ENCODE measurements at places on chromosomes 3 and 15.

- DNase-seq: no peak
Observed at GRCh38 chr3:155254445-155254844, 39.0 kb downstream of the STRIT1 start.

DNA sequence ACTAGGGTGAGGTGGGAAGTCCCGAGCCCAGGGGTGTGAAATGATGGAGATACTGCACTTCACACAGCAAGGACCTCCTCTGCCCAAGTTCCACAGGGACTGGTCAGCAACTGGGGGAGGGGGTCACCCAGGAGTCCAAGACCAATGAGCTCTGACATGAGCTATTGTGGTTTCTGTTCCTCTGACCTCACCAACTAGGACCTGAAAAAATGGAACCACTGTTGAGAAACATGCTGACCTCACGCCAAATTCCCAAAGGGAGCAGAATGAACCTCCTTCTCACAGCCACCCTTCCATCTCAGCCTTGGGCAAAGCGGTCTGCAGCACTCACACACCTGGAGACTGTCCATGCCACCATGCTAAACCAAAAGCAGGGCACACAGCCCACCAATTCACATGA is 69.3 kb downstream of the LRIG1 start:
- peak; percentile 86 for DNase-seq

GRCh38 chr15:49669288-49669687 is 48.4 kb downstream of the DTWD1 start:
- no peak for DNase-seq

GRCh38 chr3:161221806-161222600 is 892 bp downstream of the NMD3 start:
- peak; percentile 41 for DNase-seq

- no peak for DNase-seq
Observed at GRCh38 chr15:57406062-57406772, 29.9 kb downstream of the CGNL1 start.

- DNase-seq: no peak
Observed at GRCh38 chr3:81270603-81271379, 490.7 kb downstream of the GBE1 start.

- DNase-seq: no peak
Observed at GRCh38 chr3:20344400-20344959, 158.5 kb upstream of the SGO1 start.

Measured in foreskin fibroblast (primary cell).